ENCODE measurements at places on chromosomes 11 and 22.

DNA sequence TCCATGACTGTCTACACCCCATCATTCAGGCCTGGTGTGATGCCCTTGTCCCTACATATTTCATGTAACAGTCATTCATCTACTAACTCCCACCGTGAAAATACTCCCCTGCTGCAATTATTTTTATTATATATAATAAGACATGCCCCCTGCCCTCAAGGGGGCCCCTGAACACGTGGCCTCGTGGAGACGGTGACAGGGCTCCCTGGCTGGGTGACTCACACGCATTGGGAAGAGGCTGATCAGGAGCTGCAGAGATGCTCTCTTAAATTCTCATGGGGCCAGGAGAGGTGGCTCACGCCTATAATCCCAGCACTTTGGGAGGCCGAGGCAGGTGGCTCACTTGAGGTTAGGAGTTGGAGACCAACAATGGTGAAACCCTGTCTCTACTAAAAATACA lies 88.6 kb downstream of the ST3GAL4 start:
- no peak for DNase-seq

DNA sequence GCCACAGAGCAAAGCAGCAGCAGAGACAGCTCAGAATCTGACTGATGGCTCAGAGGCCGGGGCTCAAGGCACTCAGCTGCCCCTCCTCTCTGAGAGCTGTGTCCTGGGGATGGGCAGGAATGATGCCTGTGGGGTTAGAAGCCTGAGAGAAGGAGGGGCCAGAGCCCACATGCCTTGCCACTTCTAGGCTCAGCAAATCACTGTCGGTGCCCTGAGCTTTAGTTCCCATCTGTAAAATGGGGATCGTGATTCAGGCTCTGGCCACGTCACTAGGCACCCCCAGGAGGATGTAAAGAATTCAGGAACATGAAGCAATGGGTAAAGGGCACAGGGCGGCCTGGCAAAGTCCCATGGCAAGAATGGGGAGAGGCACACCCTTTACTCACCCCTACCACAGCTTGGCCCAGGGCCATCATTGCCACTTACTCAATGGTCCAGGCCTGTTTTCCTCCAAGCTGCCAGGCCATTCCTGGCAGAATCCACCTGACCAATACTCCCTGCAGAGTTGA lies 3.4 kb upstream of the CDC42EP2 start:
- DNase-seq: peak; percentile 40

- DNase-seq: peak; percentile 25
Observed at GRCh38 chr11:12213883-12214282, 103.5 kb downstream of the MICAL2 start.

GRCh38 chr11:134604886-134605285 lies 192.8 kb upstream of the B3GAT1 start:
- no peak for DNase-seq

DNA sequence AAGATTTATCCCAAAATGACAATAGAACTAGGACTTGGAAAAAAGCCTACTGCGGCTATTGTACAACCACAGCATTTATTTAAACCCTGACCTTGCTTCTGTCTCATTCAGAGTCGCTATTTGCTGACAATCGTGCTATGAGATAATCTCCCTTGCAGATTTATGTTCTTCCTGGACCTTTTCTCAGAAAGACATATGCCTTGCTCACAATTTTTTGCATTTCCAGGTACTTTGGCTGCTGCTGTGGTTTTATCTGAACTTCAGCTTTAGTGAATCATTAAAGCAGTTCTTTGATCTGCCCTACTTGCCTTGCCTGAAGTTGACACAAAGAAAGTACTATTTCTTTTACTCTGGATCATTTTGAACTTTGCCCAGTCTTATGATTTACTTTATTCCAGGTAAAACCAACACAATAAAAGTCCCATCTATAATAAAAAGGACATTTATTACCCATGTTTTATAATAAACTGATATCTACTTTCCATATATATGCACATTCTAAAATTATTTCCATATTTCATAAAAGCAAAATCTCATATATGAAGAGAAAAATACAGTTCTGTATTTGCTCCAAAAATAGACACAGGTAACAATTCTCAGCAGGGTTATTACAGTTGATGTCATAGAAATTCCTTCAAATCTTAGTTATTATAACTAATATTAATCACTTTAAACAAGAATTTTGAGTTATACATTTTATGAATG lies 63.4 kb upstream of the CARD18 start:
- no peak for DNase-seq

GRCh38 chr11:35216962-35217678 lies 78.1 kb downstream of the CD44 start:
- no peak for DNase-seq

DNA sequence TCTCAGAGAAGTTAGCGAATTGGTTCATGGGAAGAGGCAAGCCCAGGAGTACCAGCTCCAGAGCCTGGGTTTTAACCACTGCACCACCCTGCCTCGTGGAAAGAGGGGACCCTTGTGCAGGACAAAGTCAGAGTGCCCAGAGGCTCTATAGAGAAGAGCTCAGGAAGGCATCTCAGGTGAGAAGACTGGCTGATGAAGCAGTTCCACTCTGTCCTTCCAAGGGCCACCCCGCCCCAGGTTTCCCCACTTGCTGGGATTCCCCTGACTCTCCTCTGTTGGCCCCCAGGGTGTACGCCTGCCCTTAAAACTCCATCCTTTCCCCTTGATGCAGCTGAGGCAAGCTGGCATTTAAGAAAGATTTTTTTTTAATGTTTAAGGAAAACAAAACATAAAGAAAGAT lies 265.8 kb downstream of the BUD13 start:
- DNase-seq: no peak

DNA sequence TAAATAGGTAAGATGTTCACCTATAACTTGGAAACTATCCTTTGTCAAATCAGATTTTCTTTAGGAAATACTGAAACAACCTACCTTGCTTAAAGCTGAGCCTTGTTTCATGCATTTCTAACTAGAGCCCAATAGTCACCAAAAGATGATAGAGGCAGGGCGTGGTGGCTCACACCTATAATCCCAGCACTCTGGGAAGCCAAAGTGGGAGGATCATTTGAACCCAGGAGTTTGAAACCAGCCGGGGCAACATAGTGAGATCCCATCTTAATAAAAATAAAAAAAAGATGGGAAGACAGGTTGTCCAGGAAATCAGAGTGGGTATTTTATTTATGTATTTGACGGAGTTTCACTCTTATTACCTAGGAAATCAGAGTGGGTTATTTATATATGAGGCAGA lies 38.3 kb downstream of the DDX6 start:
- DNase-seq: no peak

DNA sequence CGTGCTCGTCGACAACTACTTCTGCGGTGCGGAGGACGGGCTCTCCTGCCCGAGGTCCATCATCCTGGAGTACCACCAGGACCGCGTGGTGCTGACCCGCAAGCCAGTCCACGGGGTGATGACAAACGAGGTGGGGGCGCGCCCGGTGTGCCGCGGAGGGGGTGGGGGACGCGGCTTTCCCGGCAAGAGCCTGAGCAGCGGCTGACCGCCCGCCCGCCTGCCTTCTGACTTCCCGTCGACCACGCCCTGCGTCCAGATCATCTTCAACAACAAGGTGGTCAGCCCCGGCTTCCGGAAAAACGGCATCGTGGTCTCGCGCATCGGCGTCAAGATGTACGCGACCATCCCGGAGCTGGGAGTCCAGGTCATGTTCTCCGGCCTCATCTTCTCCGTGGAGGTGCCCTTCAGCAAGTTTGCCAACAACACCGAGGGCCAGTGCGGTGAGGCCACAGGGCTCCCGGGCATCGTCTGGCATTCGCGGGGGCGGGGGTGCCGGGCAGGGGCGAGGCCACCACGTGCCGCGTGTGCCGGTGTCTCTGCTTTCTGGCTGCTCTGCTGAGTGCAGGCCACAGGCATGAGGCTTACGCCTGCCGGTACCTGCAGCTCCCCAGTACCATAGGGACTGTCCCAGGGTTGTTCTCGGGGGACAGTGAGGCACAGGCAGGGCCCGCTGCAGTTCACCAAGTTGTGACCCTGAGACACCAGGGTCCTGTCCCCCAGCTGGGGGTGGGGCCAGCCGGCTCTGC lies 28.5 kb upstream of the MUC5B start:
- DNase-seq: no peak

DNA sequence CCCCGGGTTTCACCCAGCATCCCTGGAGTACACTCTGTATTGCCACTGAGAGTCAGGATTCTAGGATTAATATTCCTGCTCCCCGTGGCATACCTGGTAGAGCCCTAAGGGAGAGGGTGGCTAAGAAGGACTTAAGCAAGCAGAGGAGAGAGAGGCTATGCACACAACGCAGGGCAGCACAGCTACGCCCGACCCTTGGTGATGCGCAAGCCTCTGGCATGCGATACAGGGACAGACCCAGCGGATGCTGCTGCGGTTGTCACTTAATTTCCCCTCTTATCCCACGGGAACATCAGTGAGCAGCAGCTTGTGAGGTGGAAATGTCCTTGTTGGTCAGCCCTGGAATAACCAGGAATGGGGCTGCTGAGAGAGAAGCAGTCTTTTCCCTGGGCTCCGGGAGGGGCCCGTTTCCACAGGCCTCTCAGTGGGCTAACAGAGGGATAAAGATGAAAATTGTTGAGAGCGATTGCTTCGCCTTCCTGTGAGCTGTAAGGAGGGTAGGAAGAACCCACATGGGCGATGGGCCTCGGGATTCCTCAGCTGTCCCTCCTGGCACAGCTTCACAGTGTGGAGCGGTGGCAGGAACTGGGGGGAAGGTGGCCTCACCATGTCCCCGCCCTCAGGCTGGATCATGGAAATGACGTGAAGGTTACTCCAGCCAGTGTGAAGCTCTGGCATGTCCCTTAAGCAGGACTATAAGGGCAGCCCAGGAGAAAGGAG lies 48.4 kb upstream of the RAB1B start:
- DNase-seq: no peak

GRCh38 chr11:112942966-112943643 lies 18.1 kb upstream of the NCAM1 start:
- DNase-seq: no peak

DNA sequence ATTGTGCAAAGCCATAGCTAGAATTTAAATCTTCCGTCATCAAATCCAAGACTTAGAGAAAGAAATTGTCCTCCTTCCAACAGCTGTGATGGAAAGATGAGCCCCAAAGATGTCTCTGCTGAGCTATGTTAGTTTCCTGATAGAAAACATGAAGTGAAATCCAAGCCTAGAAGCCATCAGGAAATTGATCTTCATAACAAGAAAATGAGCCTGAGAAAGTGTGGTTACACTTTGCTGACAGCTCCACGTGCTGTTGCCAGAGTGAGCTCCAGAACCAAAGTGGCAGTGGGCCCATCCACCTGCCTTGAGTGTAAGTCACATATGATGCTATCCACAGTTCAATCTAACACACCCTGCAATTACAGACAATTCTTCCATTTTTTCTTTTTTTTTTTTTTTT lies 58.0 kb upstream of the UBASH3B start:
- no peak for DNase-seq

DNA sequence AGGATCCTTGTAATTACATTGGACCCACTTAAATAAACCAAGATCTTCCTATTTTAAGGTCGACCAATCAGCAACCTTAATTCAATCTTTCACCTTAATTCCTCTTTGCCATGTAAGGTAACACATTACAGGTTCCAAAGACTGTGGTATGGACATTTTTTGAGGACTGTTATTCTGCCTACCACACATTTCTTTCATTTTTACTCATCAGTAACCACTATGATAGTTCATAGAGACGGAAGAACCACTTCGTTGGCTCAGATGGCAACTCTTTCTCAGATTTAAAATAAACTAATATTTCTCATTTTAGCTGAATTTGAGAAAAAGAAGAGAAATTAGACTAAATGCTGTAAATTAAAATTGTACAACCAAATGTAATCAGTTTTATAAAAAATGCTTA lies 96.3 kb downstream of the PAX6 start:
- DNase-seq: no peak

DNA sequence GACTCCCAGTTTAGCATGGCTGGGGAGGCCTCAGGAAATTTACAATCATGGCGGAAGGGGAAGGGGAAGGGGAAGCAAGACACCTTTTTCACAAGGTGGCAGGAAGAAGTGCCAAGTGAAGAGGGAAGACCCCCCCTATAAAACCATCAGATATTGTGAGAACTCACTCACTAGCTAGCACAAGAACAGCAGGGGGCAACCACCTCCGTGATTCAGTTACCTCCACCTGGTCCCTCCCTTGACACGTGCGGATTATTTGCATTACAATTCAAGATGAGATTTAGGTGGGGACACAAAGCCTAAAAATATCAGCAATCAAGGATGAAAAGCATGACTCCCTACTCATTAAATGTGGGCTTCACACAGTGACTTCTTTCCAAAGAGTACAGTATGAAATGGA lies 155.0 kb upstream of the CCDC90B start:
- no peak for DNase-seq

- DNase-seq: no peak
Observed at GRCh38 chr11:95154514-95154913, 64.9 kb downstream of the ENDOD1 start.

- peak; percentile 90 for DNase-seq
Observed at GRCh38 chr22:17910561-17911311, 113.6 kb downstream of the MICAL3 start.

- no peak for DNase-seq
Observed at GRCh38 chr22:39498368-39498767, 3.7 kb upstream of the MIEF1 start.

GRCh38 chr11:5488798-5489399 lies 414 bp downstream of the OR52D1 start:
- DNase-seq: no peak

DNA sequence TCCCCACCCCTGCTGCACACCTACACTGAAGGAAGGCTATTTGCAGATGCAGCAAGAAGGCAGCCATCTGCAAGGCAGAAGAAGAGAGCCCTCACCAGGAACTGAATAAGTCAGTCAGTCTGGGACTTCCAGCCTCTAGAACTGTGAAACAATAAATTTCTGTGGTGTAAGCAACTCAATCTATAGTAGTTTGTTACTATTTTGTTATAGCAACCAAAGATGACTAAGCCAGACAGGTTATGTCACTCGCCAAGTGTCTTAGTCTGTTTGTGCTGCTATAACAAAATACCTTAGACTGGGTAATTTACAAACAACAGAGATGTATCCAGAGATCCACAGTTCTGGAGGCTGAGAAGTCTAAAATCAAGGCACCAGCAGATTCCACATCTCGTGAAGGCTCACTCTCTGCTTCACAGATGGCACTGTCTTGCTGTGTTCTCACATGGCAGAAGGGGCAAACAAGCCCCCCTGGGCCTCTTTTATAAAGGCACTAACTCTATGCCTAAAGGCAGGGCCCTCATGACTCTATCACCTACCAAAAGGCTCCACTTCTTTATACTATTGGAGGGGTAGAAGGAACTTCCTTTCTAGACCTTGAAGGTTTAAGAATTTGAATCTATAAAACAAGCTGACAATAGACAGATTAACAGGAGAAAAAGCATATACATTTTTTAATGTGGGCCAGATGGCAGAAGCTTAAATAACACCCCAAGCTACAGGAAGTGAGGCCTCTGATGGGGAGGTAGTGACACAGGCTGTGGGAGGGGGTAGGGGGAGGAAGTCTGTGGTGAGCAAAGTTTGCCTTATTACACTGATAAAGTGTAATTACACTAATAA lies 12.3 kb downstream of the APOL6 start:
- DNase-seq: peak; percentile 41
